Activated CD8-positive, alpha-beta memory T cell treated with anti-CD3 and anti-CD28 coated beads, Interleukin-2, amount 10 ng/mL, durations not matched to agents 7 days and 5 days (primary cell): ENCODE measurements at places on chromosomes 16 and 17. TPM values are rescaled to one million over a fixed set of nuclear protein-coding genes. Genes with fewer than 3 reads are reported as not detected.

The SOST gene
- total RNA-seq: not detected

The CCL17 gene
- not detected for total RNA-seq

The KRT33B gene
- not detected for total RNA-seq

The NUDT7 gene
- total RNA-seq: 3.9 TPM

The KSR1 gene
- 56.6 TPM for total RNA-seq

The MPP2 gene
- 0.56 TPM for total RNA-seq

The CD300LG gene
- total RNA-seq: not detected

The MPHOSPH6 gene
- total RNA-seq: 32.1 TPM

The CCL23 gene
- total RNA-seq: not detected

The EPX gene
- not detected for total RNA-seq

The SLC47A1 gene
- not detected for total RNA-seq

The CMTR2 gene
- total RNA-seq: 20.8 TPM

The TCAP gene
- total RNA-seq: 1.1 TPM

The HSD11B2 gene
- total RNA-seq: not detected

The VPS9D1 gene
- total RNA-seq: 3.6 TPM

The SLC5A10 gene
- not detected for total RNA-seq

The TEX14 gene
- 0.28 TPM for total RNA-seq

DNA sequence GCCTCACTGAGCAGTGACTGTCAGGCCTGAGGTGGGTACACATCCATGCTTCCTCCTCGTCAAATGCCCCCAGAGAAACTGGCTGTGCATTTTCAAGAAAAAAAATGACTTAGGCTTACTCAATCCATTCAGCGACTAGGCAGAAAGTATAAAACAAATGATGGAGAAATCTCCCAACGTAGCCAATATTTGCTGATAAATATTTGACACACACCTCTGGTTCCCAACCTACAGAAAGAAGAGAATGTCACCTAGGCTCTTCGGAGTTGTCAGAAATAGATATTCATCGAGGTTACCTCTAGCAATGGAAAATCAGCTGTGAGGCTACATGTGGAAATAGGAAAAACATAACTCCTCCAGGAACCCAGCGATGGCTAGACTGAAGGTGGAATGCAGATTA, 12.4 kb upstream of the TOM1L1 start:
- no peaks in the 10 kb centered on the region for H3K4me1 ChIP-seq
- no peak overlapping the region for H3K27ac ChIP-seq
- no peak for DNase-seq

- H3K36me3 ChIP-seq: peaks cover 13% of the 10 kb centered on the region
- no peaks in the 10 kb centered on the region for H3K27me3 ChIP-seq
- peaks cover 24% of the 10 kb centered on the region for H3K4me1 ChIP-seq
- no peak overlapping the region for H3K4me3 ChIP-seq
- H3K27ac ChIP-seq: no peak overlapping the region
Measured at GRCh38 chr17:58321571-58322525, 6.7 kb downstream of the TSPOAP1 start.

- no peak for DNase-seq
- H3K27ac ChIP-seq: no peak overlapping the region
- H3K4me1 ChIP-seq: peaks cover 15% of the 10 kb centered on the region
- no peak overlapping the region for H3K4me3 ChIP-seq
Measured at GRCh38 chr16:31327646-31328225, 27.2 kb upstream of the ITGAX start.

DNA sequence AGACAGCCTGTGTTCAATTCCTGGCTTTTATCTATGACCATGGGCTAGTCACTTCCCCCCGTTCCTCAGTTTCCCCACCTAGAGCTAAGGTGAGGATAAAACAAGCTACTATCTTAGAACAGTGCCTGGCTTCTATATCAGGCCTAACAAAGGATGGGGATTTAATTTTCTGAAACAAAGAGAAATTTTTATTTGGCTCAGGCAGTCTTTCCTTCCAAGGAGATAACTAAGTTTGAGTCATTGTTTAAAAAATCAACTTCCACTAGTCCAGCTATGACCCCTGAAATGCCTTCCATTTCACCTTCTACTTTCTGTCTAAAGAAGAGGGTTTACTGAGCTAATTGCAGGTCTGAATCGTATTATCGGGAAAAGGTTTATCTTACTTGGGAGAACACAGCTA, 99.0 kb downstream of the CMIP start:
- H3K4me3 ChIP-seq: no peak overlapping the region
- H3K36me3 ChIP-seq: no peaks in the 10 kb centered on the region
- H3K4me1 ChIP-seq: peaks cover 23% of the 10 kb centered on the region
- H3K27ac ChIP-seq: no peak overlapping the region
- H3K27me3 ChIP-seq: no peaks in the 10 kb centered on the region
- no peak for DNase-seq

GRCh38 chr16:88411951-88412576, 29.3 kb downstream of the ZNF469 start:
- H3K4me1 ChIP-seq: peaks cover 8% of the 10 kb centered on the region
- H3K27me3 ChIP-seq: no peaks in the 10 kb centered on the region

- no peaks in the 10 kb centered on the region for H3K27me3 ChIP-seq
- no peaks in the 10 kb centered on the region for H3K4me1 ChIP-seq
- no peak for DNase-seq
- H3K36me3 ChIP-seq: peaks cover 8% of the 10 kb centered on the region
- H3K4me3 ChIP-seq: no peak overlapping the region
- H3K27ac ChIP-seq: no peak overlapping the region
Measured at GRCh38 chr16:53730693-53731092, 26.7 kb downstream of the FTO start.

- H3K4me3 ChIP-seq: no peak overlapping the region
- no peaks in the 10 kb centered on the region for H3K36me3 ChIP-seq
- no peak overlapping the region for H3K27ac ChIP-seq
- no peaks in the 10 kb centered on the region for H3K4me1 ChIP-seq
Measured at GRCh38 chr16:68793401-68793857, 49.9 kb upstream of the TANGO6 start.

DNA sequence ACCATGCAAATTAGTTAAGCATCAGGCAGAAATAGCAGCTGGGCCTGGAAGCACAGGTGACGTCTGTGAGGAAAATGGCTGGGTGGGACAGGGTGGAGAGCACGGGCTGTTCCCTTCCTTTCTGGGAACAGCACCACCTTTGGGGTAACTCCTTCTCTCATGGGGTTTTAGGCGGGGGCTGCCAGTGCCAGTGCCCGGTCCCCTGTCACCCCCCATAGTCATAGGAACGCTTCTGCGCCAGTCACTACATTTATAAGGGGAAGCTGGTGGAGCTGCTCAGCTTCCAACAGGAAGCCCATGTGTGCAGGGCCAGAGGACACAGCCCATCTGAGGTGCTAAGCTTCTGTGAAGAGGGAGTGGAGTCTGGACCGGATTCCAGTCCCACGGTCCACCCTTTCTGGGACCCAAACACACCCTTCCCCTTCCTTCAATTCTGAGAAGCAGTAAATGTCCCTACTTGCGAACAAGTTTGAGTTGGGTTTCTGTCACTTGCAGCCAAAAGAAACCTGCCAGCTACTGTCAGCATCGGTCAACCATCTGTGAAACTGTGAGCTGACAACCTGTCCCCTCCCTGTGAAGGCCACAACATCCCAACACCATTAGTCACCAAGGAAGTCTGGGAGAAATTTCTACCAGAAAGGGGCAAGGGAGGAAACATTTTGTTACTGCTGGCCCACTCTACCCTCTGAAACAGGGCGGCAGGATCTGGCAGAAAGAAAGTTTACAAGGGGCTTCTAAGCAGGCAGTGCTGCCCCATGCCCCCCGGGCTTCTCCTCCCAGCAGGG, 86.0 kb upstream of the AMZ2 start:
- no peak overlapping the region for H3K27ac ChIP-seq
- no peak overlapping the region for H3K4me3 ChIP-seq
- no peaks in the 10 kb centered on the region for H3K36me3 ChIP-seq
- H3K27me3 ChIP-seq: no peaks in the 10 kb centered on the region
- H3K4me1 ChIP-seq: peaks cover 3% of the 10 kb centered on the region

DNA sequence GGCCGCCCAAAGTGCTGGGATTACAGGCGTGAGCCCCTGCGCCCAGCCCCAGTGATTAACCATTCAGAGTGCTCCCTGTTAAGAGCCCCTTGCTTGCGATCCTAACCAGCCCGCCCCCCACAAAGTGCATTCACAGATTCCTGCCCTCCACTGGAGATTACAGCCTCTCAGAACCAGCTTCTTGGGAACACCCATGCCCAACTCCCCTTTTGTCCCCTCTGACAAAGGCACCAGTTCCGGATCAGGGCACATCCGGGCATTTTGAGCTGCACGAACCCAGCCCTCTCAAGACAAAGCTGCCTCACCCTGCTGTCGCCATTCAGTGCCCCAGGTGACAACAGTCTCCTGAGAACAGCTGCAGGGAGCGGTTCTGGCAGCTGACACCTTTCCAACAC, 848 bp upstream of the KRT19 start:
- no peak overlapping the region for H3K4me3 ChIP-seq
- H3K4me1 ChIP-seq: no peaks in the 10 kb centered on the region
- no peaks in the 10 kb centered on the region for H3K36me3 ChIP-seq
- H3K27me3 ChIP-seq: peaks cover 71% of the 10 kb centered on the region
- H3K27ac ChIP-seq: no peak overlapping the region

DNA sequence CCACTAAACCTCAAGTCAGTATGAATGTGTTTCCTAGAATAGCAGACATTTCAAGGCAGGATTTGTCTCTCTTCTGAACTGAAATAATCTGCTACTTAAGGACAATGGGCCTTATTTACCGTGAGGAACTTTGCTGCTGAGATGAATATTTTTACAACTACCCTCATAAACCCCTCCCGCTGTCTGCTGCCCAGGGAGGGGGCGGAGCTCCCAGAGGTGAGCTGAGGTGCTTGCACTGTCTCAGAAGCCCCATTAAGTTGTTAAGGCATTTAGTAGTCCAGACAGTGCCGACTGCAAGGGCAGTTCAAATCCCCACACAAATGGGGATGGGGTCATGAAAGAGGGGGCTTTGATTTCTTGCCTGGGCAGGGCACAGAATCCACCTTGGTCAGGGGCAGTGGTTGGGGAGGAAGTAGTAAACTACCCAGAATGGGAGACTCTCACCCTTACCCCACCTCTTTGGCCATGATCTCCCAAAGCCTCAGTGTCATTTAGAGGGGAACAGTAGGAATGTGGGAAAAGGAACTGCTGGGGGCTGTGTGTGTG, 19.2 kb downstream of the HNF1B start:
- no peak for DNase-seq
- H3K27ac ChIP-seq: no peak overlapping the region
- H3K4me1 ChIP-seq: no peaks in the 10 kb centered on the region
- no peak overlapping the region for H3K4me3 ChIP-seq
- H3K36me3 ChIP-seq: no peaks in the 10 kb centered on the region

DNA sequence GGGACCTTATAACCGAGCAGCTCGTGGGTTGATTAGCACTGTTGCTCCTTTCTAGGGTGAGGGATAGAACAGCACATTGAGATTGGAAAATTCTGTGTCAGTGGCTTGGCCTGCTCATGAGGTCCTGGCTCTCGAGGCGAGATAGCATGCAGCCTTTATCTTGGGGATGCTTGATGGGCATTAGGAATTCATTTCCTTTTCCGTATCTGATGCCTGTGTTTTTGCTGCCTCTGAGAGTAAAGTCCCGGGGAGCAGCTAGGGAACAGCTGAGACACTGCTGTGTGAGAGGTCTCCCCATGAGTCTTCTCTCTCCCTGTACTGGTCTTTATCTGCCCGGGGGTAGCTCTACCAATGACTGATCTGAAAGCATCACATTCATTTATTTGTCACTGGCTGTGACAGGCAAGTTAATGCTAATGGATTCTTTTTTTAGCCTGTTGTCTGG, 14.5 kb downstream of the MSI2 start:
- peaks cover 17% of the 10 kb centered on the region for H3K4me1 ChIP-seq
- H3K27me3 ChIP-seq: no peaks in the 10 kb centered on the region
- DNase-seq: no peak
- H3K4me3 ChIP-seq: no peak overlapping the region

GRCh38 chr17:15493693-15494035, 26.2 kb upstream of the CDRT4 start:
- no peak for DNase-seq
- no peaks in the 10 kb centered on the region for H3K4me1 ChIP-seq
- H3K27ac ChIP-seq: no peak overlapping the region
- peaks cover 7% of the 10 kb centered on the region for H3K36me3 ChIP-seq
- no peak overlapping the region for H3K4me3 ChIP-seq

- H3K27me3 ChIP-seq: no peaks in the 10 kb centered on the region
- no peaks in the 10 kb centered on the region for H3K36me3 ChIP-seq
- no peak for DNase-seq
- H3K4me3 ChIP-seq: no peak overlapping the region
- H3K27ac ChIP-seq: no peak overlapping the region
Measured at GRCh38 chr16:55389426-55390073, 65.5 kb downstream of the IRX6 start.

DNA sequence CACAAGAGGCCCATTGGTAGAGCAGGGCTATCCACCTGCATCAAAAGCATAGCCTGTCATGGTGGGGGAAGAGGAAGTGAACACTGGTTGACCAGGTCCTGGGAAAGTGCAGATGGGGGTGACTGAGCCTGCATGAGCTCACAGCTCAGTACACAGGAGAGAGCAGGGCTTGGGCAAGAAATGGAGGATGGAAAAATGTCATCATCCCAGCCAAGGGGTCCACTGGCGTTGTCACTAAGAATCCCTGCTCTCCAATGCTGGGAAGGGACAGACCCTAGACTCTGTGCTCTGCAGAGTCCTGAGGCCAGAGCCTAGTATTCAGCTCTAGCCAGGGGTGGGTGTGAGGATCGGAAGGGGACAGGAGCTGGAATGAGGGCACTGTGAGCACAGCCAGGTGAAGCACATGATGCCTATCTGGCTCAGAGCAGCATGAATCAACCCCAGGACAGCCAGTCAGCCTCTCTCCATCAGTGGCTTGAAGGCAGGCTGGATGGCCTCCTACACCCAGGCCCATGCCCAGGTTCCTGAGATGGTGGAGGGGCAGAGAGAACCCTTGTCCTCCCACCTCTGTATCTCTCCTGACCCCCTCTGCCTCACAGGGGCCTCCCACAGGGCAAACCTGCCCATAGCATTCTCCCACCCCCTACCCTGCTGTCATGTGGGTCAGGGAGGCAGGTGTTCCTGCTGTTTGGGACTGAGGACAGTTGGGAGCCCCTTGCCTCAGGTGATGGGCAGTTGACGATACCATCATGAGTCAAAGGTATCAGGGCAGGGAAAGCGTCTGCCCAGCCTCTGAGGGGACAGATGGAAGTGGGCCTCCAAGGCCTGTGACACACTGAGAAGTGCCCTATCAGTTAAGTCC, 13.8 kb upstream of the CTCF start:
- no peak for DNase-seq
- peaks cover 34% of the 10 kb centered on the region for H3K4me1 ChIP-seq
- no peaks in the 10 kb centered on the region for H3K27me3 ChIP-seq

GRCh38 chr17:49715717-49716279, 8.0 kb upstream of the SLC35B1 start:
- H3K36me3 ChIP-seq: peaks cover 53% of the 10 kb centered on the region
- H3K4me1 ChIP-seq: peaks cover 48% of the 10 kb centered on the region
- H3K4me3 ChIP-seq: peak overlapping the region; percentile 18
- peak overlapping the region; percentile 84 for H3K27ac ChIP-seq

- H3K27ac ChIP-seq: no peak overlapping the region
- H3K36me3 ChIP-seq: no peaks in the 10 kb centered on the region
- no peak overlapping the region for H3K4me3 ChIP-seq
- no peaks in the 10 kb centered on the region for H3K4me1 ChIP-seq
Measured at GRCh38 chr17:14372905-14373613, 72.2 kb downstream of the HS3ST3B1 start.
